Substantia nigra (tissue), 51 donors: ENCODE measurements at places on chromosomes 7 and 10.

- no peak for DNase-seq
These were observed 99.0 kb upstream of the PDE1C start for GRCh38 chr7:32169228-32169627.

DNA sequence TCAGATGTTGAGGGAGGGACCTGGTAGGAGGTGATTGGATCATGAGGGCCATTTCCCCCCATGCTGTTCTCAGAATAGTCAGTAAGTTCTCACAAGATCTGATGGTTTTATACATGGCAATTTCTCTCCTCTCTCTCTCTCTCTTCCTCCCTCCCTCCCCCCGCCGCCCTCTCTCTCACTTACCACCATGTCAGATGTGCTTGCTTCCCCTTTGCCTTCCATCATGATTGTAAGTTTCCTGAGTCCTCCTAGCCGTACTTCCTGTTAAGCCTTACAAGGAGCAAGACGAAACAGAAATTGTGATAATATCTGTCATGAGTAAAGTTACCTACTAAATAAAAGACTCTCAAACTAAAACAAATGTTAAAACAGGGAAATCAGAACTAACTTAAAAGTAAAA is 19.9 kb upstream of the GPR141 start:
- no peak for DNase-seq

DNA sequence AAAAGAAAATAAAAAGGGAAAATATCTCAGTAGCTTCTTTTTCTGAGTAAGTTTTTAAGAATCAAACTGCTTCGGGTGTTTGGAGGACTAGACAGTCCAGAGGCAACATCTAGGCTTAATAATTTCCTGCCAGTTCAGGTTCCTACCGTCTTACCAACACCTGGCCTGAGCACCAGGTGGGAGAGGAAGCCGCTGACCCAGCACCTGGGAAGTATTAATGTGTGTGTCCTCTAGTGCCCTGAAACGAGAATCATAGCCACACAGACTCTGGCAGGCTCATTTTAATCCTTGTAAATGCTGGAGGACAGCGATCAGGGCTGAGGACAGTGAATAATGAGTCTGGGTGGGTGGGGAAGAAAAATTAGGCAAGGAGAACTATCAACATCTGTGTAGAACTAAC is 137.4 kb downstream of the ZNF438 start:
- DNase-seq = no peak

- peak; percentile 39 for DNase-seq
These were observed at the start of gene IL15RA for GRCh38 chr10:5977471-5978229. IL15RA (minus strand) TSS chr10:5977543; CDS start chr10:5977492, 51 bp downstream.

- no peak for DNase-seq
These were observed 29.0 kb downstream of the GSTO2 start for GRCh38 chr10:104297697-104298660.

DNA sequence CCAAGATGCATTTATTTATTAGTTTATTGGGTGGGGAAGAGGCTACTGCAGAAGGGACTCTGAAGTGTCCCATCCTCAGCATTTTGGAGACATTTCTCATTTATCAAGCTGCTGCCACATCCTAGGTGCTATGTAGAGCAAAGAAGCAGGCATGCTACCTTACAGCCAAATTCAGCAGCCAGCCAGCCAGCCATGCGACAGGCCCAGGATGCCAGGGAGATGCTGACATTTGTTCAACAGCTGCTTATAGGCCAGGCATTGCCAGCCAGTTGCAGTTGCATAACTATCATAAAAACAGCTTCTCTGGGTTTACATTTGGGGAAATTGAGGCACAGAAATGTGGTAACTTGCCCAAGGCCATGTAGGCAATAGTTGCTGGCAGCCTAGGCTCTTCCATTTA is 2.3 kb downstream of the SLC29A3 start:
- DNase-seq = no peak

DNA sequence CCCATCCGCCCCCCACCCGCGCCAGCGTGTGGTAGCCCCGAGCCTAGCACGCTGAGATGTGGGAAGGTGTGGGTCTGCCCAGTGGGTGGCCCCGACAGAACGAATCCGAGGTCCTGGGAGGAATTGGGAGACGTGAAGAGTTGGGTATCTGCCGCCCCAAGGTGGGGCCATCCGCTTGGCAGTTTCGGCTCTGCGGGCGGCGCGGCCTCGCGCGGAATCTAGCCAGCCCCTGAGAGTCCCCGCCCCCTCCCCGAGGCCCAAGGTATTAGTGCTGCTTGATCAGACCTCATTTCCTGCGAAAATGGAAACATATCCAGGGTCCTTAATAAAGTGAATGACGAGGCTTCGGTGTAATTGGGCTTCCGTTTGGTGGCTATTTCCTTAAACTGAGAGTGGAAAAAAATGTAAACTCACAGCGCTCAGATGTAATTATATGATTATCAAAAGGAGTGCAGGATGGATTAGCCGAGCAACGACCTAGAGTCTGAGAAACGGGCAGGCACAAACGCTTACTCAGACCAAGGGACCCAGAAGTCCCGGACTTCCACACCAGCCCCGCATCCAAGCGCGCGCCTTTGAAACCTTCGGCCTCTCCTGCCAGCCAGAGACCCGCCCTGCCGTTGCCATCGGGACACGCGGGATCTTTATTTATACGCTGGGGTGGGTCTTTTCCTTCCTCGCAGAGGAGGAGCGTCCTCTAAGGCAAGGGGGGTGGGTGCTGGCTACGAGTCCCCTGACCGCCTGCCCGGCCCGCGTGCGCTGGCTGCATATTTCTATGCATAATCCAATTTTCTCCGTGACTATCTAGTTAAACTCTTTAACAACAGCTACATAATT is 12.8 kb downstream of the LBX1 start:
- no peak for DNase-seq

- no peak for DNase-seq
These were observed 2.6 kb downstream of the ABCA13 start for GRCh38 chr7:48173756-48174382.

- no peak for DNase-seq
These were observed 105.0 kb upstream of the HDAC9 start for GRCh38 chr7:18390535-18390907.

DNA sequence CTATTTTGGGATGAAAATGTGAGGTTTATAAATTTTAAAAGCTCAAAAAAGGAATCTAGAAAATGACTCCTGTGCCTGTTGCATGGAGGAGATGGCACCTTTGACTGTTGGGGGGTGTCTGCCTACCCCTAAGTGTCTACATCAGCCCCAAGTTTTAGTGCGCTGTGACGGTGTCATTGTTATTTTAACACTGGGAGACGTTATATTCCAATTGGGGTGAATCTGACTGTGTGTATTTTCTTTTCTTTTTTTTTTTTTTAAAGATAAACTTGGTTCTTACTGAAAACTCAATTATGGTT is 517 bp downstream of the SRGN start:
- no peak for DNase-seq
